NCI-H2107 (cell line): ENCODE measurements at places on chromosomes 7 and 10.

- DNase-seq: no peak
Measured at GRCh38 chr7:39666562-39666961, 43.2 kb downstream of the RALA start.

GRCh38 chr10:132514821-132515520, 22.6 kb upstream of the INPP5A start:
- DNase-seq: no peak

- DNase-seq: no peak
Measured at GRCh38 chr7:28266402-28266801, 85.8 kb upstream of the JAZF1 start.

GRCh38 chr7:1667566-1668395, 2.3 kb upstream of the ELFN1 start:
- no peak for DNase-seq

- no peak for DNase-seq
Measured at GRCh38 chr7:155567646-155568332, 21.4 kb upstream of the CNPY1 start.

DNA sequence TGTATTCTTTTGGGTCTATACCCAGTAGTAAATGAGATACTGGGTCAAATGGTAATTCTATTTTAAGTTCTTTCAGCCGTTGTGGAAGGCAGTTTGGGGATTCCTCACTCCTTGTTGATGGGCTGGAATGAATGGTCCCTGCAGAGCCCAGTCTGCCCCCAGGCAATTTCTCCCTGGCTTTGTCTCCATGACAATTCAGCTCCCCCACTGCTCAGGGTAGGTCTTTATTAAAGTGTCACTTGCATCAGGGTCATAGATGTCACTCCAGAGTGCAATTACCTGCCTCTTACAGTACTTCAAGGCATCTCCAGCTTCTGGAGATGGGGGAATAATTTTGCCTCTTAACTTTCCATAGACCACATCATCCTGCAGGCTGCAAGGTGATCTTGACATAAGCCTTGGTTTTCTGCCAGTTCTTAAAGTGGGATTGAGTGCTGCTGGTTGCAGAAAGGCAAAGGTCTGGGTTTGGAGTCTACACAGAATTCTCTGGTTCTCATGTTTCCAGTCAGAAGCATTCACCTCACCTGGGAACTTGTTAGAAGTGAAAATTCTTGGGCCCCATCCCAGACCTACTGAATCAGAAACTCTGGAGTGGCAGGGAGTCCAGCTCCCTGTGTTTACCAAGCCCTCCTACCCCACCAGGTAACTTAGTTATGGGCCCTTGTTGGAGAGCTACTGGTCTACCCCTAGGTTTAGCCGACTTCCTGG, 442.4 kb downstream of the GALNT17 start:
- no peak for DNase-seq

- DNase-seq: no peak
Measured at GRCh38 chr7:42069590-42069989, 167.4 kb downstream of the GLI3 start.

DNA sequence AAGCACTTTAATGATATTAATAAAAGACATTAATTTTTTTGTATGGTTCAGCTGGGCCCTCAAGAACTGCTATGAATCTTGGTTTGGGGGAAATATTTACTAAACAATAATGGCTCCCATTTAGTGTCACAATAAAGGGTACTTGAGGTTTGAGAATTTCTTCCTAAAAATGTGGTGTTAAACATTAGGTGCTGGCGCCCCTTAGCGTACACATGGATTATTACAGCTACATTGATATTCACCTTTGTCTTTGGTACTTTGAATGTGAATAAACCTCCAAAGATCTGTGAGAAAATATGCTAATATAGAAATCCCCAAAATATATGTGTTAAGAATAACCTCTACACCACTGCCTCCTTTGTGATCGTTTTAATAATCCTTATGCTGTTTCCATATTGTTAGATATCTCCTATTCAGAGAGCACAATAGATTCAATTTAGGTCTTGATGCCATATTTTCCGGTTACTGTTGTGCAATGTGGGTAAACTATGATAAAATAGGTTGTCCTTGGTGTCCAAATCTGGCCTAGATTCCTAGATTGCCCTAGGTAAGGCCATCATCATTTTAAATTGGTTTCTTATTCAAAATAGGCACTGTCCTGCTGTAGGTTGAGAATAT, 161.8 kb upstream of the CACNA2D1 start:
- peak; percentile 36 for DNase-seq

DNA sequence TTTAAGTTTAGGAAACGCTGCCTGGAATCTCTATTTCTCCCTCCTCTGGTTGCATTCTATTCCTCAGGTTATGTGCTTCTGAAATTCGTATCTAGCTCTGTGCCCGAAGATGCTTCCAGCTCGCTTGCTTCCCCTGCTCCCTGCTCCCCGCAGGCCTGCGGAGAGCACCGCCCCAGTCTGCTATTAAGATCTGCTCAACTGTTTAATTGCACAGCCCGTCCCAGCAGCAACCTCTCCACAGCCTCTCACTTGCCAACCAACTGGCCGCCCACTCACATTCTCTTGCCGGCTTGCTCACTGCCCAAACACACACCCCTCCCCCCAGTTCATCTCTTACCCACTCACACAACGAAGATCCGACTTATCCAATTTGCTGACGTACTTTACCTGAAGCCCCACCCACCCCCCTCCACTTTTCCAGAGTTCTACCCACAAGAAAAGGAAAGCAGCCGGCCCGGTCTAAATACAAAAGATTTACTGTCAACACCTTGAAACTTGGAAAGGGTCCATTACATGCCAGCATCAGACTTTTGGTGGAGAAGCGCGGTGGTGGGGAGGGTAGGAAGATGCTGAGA, 167.3 kb upstream of the KLF14 start:
- no peak for DNase-seq

- DNase-seq: no peak
Measured at GRCh38 chr10:96271016-96271815, at the start of gene BLNK. Gene BLNK (minus strand): TSS chr10:96271569. CDS start chr10:96271398, 171 bp downstream.

- no peak for DNase-seq
Measured at GRCh38 chr10:451021-451471, 238.4 kb downstream of the DIP2C start.

DNA sequence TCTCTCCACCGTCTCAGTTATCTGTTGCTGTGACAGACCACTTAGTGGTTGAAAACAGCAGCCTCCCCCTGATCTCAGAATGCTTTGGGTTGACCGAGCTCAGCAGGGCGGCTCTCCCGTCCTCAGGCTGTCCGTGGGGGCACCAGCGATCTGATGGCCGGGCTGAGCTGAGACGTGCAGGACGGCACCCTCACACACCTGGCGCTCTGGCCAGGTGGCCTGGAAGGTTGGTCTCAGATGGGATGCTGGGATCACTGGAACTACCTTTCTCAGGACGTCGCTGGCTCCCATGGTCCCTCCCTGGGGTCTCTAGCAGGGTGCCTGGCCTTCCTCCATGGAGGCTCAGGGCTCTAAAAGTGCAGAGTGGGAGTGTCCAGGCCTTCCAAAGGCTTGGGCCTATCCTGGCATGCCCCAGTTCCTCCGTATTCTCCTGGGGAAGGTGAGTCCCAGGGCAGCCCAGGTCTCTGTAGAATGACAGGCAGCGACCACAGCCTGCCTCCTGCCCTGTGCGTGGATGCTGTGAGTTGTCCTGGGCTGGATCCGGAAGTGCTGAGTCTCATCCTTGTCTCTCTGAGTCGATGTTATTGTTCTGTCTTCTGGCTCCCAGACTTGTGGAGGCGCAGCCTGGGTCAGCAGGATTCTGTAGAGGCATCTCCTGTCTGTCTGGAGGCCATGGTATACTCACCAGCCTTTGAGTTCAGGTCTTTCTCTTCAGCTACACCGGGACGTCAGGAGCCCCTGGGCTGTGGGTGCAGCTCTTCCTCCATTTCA, 12.2 kb upstream of the PWWP2B start:
- no peak for DNase-seq

DNA sequence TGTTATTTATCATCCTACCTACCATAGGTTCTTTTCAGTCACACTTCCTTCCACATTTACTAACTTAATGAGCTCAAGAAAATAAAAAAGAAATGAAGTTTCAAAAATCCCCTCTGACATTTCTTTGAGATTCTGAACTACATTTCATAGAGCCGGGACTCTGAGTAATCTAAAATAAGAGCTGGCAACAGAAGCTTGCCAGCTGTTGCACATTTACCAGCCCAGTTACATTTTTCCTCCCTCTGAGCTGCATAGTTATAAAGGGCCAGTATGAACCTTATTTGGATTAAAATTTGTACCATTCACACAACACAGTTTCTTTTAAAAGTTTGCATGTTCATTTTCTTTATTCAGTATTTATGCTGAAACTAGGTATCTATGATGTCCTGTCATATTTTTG, 119.5 kb upstream of the CAV2 start:
- DNase-seq: no peak

DNA sequence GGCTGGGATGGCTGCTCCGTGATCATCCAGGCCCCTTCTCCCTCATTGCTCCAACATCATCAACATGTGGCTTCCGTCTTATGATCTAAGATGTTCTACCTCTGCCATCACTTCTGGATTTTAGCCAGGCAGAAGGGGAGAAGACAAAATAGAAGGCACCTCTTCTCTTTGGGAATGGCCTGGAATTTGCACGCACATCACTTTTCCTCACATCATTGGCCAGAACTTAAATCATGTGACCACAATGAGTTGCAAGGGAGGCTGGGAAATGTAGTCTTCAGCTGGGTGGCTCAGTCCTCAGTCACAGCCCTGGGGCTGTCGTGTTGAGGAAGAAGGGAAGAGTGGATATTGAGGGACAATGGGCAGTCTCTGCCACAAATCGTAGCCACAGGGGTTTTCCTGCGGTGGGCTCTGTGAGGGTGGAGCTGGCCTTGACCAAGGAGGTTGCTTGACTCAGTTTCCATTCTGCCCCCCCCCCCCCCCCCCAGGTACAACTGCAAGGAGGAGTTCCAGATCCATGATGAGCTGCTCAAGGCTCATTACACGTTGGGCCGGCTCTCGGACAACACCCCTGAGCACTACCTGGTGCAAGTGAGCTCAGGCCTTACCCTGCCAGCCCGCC, 50.3 kb downstream of the PALD1 start:
- DNase-seq: no peak

DNA sequence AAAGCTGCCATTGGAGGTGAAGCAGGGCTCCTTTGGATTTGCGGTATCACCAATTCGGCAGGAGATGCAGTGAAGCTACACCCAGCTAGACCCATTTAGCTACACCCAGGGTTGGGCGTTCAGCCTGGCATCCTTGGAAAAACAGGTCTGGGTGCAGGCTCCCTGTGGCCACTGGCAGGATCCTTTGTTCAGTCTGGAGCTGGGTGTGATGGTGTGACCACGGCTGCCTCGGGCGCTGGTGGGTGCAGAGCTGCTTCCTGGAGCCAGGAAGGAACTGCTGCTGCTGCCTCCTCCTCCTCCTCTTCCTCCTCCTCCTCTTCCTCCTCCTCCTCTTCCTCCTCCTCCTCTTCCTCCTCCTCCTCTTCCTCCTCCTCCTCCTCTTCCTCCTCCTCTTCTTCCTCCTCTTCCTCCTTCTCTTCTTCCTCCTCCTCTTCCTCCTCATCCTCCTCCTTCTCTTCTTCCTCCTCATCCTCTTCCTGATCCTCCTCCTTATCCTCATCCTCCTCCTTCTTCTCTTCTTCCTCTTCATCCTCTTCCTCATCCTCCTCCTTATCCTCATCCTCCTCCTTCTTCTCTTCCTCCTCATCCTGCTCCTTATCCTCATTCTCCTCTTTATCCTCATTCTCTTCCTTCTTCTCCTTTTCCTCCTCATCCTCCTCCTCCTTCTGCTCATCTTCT, 84.0 kb downstream of the GRK5 start:
- DNase-seq: no peak

DNA sequence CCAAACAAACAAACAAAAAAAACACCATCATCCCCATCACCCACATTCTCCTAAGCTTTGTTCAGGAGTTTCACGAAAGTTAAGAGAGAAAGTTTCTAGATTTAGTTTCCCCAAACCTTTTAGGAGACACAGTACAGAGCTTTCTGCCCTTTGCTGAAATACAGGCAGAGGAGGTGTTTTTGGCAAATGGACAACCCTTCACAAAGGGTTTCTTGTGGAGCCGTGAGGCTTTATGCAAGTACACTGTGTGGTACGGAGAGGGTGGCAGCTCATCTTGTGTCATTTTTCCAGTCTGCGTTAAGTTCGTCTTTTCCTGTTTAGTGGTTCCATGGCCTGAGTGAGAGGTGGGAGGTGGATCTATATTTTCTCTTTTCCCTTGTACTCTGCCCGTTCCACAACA, 215.5 kb upstream of the PRKCQ start:
- no peak for DNase-seq

- no peak for DNase-seq
Measured at GRCh38 chr10:118394301-118395200, 52.4 kb upstream of the FAM204A start.

- DNase-seq: no peak
Measured at GRCh38 chr10:122643931-122644534, 55.6 kb downstream of the C10orf120 start.

- no peak for DNase-seq
Measured at GRCh38 chr10:6877722-6878392, 297.8 kb upstream of the PRKCQ start.

- DNase-seq: no peak
Measured at GRCh38 chr10:17381502-17382142, 72.8 kb downstream of the ST8SIA6 start.

DNA sequence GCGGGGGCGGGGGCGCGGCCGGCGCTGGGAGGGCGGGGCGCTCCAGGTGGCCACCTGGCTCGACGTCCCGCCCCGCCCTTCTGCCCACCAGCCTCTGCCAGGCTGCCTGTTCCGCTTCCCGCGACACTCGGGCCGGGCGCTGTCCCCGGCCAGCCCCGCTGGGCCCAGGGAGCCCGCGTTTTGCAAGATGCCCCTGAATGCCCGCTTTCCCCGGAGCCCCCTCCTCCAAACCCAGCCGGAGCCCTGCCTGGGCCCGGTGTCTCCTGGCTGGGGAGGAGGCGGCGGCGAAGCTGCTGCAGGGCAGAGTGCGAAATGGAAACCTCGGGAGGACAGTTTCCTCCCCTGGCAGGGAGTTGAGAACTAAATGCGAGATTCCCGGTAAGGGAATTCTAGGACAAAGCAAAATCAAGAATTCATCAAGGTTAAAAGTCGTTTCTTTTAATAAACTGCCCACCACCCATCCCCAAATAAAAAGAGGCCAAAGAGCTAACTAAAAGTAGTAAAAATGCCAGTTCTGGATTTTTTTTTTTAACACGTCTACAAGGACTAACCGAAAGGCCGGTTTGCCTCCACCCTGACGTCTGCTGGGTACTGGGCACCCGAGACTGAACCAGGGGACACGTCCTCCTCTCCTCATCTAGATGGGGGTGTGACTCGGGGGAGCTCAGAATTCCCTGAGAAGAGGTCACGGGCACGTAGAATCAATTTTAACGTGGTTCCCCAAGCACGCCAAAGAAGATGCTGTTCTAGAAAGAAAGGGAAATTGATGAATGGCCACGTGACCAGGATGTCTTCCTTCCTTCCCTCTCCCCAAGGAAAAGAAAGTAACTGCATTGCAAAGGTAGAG, 200.4 kb upstream of the NFE2L3 start:
- no peak for DNase-seq
